ENCODE measurements at places on chromosomes 11 and 22.

DNA sequence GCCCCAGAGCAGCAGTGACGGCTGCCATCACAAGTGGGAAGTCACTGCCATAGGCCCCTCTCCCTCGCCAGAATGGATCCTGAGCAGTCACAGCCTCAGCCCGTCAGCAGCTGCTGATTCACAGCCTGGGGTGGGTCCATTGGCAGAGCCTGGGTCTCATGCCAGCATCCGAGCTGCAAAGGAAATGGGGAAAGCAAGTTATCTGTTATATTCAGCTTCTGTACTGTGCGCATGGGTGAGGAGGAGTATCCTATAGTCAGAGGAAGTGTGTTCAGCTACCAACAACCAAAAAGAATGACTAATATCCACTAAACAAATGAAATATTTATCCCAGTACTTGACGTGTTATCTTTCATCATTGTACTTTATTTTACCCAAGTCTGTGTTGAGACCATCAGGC is 119.7 kb downstream of the RCN1 start:
- no peak for DNase-seq

GRCh38 chr22:32058656-32059260 is 15.7 kb downstream of the SLC5A1 start:
- DNase-seq, result no peak

GRCh38 chr11:69680688-69681087 is 5.5 kb upstream of the LTO1 start:
- no peak for DNase-seq

DNA sequence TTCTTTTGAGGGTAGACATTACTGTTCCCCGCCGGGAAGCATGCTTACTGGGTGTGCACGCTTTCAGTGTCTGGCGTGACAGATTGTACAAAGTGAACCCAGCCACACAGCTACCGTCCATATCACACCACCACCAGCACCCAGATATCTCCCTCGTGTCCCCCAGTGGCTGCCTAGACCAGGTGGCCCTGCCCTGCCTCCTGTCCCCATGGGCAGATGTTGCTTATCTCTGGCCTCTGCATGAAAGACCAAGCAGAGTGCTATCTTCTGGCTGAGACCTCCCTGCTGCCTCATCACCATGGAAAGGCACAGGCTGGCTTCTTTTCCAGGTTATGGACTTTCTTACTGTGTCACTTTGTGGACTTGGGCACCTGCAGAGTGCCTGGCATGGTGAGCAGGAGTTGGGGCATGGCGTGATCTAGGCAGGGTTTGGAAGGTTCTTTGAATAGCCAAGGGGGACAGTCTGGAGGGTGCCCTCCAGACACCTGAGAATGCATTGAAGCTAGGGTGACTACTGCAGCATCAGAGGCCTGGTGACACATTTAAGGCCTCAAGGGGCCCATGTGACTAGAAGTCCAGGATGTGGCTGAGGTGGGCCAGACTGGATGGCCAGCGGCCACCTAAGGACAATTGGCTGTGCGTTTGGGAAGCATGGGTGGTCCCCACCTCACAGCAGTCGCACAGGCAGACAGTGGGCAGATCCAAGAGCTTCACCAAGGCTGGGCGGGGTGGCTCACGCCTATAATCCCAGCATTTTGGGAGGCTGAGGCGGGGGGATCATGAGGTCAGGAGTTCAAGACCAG is 4.7 kb downstream of the TANGO2 start:
- no peak for DNase-seq

GRCh38 chr22:30036656-30037055 is 43.6 kb upstream of the HORMAD2 start:
- DNase-seq, result no peak

- DNase-seq, result no peak
Observed at GRCh38 chr11:20022363-20023081, 137.8 kb downstream of the DBX1 start.

- DNase-seq, result no peak
Observed at GRCh38 chr11:109374441-109374840, 47.5 kb upstream of the C11orf87 start.

GRCh38 chr11:10351765-10352641 is 47.1 kb downstream of the ADM start:
- DNase-seq, result no peak

DNA sequence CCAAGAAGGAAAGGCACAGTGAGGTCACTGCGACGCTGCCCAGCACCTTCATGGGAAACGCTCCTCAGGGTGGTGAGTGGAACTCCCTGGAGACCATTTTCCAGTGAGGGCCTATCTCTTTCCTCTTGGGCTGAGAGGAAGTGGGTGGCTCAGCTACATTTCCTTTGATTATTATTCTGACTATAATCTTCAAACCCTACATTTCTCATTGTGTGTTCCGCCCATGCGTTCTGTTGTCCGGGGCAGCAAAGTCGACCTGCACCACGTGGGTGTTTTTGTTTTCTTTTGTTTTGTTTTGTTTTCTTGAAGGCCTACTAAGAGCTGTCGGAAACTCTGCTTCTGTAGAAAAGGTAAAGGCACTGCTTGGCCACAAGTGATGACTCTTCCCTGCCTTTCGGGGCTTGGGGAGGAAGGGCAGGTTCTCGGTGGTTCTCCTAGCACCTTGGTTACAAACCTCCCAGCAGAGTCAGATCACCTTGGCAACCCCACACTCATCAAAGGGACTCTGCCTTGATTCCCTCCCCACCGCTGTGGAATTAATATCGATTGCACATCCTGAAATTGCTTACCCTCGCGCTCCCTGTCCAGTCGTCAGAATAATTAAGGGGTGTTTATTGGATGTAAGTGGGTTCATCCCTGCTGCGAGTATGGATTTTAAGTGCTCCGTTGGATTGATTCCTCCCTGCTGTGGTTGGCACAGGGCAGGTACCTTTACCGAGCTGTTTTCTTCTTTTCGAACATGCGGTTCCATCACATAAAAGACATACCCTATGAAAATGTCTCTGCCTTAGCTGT is 7.3 kb downstream of the PARVB start:
- no peak for DNase-seq

DNA sequence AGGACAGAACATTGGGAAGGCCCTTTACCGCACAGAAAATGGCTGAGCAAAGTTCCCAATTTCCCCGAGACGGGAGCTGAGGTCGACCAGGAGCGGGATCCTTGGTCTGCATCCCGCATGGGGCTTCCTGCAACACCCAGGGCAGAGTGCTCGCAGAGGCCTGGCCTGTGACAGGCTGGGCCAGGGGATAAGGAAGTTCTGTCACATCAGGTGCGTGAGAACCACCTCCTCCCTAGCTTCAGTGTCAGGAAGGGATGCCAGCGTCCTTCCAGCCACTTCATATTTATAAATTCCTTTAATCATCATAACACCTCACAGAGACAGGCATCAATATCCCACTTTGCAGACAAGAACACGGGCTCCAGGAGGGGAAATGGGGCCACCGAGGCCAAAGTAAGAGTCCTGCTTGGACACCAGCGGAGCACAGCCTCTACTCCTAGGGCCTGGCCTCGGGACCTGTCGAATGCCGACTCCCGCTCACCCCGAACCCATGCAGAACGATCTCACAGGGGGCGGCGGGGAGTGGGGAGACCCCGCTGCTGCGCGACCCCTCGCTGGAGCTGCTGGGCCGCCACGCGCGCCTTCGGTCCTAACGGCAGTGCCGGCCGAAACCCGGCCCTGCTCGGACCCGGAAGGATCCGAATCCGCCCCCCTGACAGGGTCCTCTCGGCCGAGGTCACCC is 532 bp downstream of the BET1L start:
- no peak for DNase-seq
